ENCODE measurements at places on chromosomes 12 and 14.

GRCh38 chr14:39083127-39083526 lies 19.9 kb downstream of the SEC23A start:
- no peak for DNase-seq

DNA sequence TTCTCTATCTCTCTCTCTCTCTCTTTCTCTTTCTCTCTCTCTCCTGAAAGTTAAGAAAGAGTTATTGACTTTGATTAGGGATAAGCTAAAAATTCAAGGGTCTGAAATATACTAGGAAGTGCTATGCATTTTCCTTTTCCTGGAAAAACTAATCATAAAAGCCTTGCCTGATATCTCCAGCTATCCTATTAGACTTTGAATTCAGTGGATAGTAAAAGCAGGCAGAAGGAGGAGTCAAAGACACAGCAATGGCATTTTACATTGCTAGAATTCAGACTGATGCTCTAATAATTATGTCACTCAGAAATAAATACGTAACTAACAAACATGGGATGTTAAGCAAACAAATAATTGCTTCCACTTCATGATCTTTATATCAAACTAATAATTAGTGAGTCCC lies 272.0 kb downstream of the SSPN start:
- DNase-seq, result no peak

- DNase-seq, result no peak
These were observed 2.4 kb upstream of the KRT8 start for GRCh38 chr12:52907092-52907810.

GRCh38 chr12:114238808-114239207 lies 167.1 kb downstream of the TBX5 start:
- DNase-seq, result no peak

GRCh38 chr14:64914237-64915028 lies at the start of gene CHURC1:
Gene CHURC1 (plus strand): TSS chr14:64914455. CDS start chr14:64914496, 41 bp downstream.
- DNase-seq, result peak; percentile 97

DNA sequence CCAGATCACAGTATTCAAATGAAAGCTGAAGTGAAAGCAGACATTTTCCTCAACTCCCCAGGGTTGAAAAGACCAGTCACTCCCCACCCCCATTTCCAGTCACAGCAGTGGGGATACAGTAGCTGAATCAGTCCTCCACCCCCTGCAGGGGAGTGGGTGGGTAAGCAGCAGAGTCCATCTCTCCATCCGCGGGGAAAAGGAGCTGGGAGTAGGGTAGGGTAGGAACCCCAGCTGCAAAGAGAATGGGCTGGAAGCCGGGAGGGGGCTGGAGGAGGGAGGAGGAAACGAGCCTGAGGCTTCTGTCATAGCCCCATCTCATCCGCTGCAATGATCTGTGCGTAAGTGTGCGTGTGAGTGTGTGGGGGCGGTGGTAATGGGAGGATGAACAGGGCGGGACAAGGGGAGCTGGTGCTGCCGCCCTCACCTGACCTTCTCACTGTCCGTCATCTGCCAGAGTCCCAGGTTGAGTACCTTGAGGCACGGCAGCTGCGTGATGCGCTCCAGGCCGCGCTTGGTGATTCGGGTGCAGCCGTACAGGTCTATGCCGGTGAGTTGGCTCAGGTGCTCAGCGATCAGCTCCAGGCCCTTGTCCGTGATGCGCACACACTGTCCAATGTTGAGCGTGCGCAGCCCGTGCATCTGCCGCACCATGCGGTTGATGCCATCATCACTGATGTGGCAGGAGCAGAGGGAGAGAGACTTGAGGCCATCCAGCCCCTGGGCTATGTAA lies 1.8 kb downstream of the FBXL14 start:
- DNase-seq, result no peak

DNA sequence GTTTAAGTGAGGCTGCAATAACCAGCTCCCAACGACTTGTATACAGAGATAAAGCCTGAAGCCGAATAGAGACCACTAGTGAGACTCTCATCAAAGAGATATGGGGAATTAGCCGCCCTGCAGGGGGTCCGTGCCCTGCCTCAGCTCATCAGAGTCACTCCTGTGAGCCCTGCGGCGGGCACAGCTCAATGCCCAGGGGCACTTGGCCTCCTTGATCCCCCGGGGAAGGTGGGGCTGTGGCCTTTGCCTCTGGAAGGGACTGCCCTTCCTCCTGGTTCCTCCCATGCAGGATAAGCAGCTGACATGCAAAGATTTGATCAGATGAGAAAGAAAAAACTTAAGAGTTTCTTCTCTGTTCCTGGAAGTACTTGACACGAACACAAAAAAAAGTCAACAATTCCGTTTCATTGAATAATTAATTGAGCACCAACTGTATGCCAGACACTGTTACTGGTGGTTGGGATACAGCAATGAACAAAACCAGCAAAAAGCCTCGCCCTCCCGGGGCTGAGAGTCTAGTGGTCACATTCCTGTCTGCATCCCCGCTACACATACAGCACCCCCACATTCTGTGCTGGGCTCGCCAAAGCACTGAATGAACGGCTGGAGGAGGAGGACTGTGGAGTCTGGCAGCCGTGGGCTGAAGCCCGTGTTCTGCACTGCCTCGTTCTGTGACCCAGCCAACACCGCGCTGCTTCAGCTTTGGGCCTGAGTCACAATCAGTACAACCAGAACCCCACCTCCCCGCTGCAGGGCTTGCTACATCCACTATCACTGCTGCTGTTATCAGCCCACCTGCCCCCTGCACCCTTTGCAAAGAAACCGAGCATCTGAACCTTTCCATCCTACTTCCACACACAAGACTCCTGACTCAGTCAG lies 10.3 kb downstream of the TTC7B start:
- DNase-seq, result no peak

DNA sequence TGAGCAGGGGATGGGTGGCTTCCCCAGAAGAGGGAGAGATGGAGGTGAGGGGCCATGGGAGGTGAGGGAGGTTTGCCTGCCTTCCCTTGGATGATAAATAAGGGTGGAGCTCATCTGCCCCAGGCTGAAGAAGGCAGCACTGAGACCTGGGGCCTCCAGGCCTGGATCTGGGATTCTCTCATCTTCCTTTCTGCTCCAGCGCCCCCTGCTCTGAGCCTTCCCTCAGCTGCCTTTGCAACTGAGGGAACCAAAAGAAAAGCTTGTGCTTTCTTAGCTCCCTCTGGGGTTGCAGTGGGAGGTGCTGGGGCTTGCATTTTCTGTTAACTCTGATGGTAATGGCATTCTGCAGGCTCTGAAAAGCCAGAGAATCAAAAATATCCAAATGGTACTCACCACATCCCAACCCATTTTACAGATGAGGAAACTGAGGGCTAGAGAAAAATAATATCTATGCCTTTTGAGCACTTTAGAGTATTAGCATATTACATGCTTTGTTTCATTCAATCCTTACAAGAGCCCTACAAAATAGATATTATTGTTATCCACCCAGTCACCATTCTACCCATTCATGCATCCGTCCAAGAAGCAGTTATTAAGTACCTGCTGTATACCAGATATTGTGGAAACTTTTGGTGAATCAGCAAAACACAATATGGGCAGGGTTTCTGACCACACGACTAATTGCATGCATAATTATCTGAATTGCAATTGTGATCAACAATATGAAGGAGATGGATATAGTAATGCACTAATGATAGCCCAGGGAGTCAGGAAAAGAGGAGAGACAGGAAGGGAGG lies 102.2 kb downstream of the WSCD2 start:
- DNase-seq, result no peak

- no peak for DNase-seq
These were observed 15.2 kb upstream of the ART4 start for GRCh38 chr12:14858513-14858912.

DNA sequence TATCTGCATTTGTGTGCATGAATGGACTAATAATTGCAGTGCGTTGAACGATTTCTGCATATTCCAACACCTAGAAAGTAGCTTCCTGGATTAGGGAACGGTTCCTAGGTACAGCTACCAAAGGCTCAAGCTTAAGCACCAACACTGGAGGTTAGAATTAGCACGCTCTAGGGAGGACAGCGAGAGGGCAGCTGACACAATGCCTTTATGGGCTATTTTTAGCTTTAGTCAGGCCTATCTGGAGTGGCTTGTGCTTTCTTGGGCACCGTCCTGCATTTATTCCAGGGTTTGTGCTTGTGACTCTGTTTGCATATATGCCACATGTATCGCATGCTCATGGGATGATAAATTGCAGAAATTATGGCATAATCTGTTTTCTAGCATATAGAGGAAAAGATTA lies 13.7 kb downstream of the ETV6 start:
- no peak for DNase-seq

- no peak for DNase-seq
These were observed 51.3 kb downstream of the WASHC4 start for GRCh38 chr12:105158876-105159275.

DNA sequence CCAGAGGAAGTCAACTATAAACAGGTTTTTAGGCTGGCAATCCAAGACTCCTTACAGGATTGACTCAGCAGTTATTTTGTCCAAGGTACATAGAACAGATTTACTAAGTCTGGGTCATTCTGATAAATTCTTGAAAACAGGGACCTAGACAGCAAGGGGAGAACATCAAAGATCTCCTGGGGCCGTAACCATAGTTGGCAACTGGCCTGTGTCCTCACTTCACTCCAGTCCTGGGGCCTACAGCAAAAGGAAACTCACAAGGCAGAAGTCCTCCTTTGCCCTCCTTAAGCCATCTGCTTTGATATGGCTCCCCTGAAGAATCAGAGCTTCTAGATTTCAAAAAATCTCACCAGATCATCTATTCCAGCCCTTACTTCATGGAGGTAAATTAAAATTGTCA lies 207.2 kb upstream of the IGF1 start:
- DNase-seq, result no peak

DNA sequence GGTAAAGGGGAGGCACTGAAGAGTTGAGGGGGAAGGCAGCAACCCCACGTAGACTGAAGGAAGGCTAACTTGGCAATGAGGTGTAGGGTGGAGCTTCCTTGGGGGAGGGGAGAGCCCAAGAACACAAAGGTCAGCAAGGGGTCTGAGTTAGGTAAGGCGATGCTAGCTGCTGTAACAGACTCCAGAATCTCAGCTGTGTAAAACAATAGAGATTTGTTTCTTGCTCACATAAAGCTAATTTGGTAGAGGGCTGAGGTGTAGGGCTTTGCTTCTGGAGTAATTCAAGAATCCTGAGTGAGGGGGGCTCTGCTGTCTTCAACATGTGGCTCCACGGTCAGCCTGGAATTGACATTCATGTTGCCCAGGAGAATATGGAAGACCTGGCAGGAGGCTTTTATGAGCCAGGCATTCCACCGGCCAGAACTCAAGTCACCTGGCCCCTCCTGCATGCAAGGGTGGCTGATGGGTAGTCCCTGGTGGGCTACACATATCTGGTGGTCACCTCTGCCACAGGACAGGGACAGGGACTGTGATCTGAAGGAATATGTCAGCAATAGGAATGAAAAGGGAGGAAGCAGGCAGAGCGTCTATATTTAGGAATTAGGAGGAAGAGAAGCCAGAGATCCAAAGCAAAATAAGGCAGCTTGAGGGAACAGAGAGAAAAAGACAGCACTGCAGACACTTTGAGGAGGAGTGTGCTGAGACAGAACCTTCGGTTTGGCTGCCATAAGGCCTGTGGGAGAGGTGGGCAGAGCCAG lies 153.7 kb downstream of the ZFP36L1 start:
- DNase-seq, result no peak

GRCh38 chr14:77436042-77436441 lies 12.7 kb upstream of the NOXRED1 start:
- no peak for DNase-seq

- peak; percentile 23 for DNase-seq
These were observed 1120.8 kb upstream of the TMEM132C start for GRCh38 chr12:127145929-127146789.
